ENCODE measurements at places on chromosomes 12 and 14.
A peak's percentile ranks its signal among the peaks of the same experiment; 100 is the strongest.

DNA sequence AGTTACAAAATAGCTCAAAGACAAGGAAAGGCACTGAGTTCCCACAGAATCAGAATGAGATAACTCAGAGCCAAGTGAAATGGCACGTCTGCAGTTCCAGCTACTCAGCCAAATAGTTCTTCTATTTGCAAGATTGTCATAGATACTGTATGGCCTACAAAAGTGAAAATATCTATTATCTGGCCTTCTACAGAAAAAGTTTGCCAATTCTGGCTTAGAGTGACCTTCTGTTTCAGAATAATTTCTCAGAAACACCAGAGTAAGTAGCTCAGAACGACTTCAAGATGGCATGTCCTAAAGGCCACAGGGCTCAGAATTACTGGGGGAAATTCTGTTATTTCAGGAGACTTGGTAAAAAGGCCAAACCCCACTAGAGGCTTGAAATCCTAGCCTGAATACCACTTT, 10.7 kb upstream of the RTRAF start:
- no peak for DNase-seq

GRCh38 chr14:100391724-100392123, 68.6 kb downstream of the SLC25A47 start:
- peak; percentile 79 for DNase-seq

DNA sequence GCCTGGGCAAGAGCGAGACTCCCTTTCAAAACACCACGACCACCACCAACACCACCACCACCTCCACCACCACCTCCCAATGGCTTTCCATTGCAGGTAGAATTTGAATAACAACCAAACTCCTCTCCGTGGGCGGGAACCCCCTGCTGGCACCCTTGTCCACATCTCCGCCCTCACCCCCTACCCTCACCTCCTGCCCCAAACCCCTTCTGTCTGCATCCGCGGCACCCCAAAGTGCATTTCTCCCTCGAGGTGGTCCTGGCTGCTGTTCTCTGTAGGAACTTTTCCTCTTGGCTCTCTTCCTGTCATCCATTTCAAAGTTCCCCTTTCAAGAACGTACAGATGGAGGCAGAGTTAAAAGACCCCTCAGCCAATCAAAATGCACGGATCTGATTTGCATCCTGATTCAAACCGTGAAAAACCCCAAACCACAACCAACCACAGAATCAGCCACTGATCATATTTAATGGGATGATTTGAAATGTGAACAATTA, 3.8 kb downstream of the SDSL start:
- DNase-seq: peak; percentile 8

DNA sequence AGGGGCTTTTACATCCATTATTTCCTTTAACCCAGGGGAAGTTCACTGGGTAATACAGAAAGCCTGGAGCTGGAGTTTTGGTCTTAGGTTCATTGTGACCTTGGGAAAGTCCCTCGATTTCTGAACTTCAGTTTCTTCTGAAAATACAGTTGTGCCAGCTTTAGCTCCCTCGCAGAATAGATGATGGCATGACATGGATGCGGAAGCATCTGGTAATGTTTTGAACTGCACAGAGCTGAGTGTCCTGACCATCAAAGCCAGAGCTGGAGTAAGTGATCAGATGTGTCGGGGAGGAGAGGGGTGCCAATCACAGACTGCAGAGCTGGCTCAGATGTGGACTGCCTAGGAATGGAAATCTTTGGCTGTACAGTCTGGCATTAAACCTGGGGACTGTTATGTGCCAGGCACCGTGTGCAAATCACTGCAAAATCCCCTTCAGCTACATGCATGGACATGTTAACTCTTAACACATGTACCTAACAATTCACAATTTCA, 180.9 kb downstream of the ETV6 start:
- DNase-seq: no peak

DNA sequence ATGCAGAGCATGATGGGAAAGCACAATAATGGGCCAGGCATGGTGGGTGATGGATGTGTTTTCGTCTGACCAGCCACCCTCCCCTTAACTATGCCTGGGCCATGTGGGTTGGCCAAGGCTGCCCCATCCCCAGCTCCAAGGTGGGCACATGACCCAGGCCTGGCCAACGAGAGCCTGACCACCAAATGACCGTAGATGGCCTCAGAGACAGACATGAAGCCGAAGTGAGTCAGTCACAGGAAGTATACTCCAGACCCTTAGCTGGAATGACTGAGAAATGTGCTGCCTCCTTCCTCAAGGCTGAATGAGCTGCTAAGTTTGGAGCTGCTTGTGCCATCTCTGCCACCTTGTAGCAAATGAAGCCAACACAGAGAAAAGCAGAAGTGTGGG, 233.6 kb downstream of the BCL11B start:
- DNase-seq: peak; percentile 78

GRCh38 chr14:103125098-103126070, 2.1 kb downstream of the TNFAIP2 start:
- no peak for DNase-seq

DNA sequence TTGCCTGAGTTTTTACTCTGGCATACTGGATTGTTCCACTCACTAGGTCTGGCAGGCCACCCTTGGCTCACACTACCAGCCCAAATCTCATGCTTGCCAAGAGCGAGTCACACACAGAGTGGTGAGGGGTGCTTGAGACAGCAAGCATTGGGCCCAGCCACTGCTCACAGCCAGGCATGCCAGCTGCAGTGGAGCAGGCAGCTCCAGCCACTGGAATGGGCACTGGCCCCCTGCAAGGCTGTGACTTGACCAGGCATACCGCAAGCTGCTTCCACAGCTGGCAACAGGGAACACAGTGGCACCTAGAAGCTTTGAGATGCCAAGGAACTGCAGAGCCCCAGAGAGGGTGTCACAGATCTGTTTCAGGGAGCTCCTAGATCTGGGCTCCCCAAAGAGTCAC, 488.5 kb downstream of the LRFN5 start:
- no peak for DNase-seq

DNA sequence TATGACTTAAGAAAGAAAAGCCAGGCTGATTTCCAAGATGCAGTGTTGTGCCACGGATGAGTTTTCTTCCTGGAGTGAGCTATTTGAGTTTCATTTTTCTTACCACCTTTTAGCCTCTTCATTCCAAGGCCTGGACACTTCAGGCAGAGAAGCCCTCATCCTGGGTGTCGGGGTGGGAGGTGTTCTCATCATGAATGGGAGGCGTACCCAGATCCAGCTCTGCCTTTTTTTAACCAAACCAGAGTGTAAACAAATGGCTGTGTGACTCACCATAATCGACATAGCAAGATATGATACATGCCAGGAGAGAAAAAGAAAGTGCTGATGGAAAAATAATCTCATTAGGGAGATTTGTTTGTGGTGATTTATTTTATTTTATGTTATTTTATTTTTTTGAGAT, 79.9 kb downstream of the ARF6 start:
- DNase-seq: peak; percentile 89

DNA sequence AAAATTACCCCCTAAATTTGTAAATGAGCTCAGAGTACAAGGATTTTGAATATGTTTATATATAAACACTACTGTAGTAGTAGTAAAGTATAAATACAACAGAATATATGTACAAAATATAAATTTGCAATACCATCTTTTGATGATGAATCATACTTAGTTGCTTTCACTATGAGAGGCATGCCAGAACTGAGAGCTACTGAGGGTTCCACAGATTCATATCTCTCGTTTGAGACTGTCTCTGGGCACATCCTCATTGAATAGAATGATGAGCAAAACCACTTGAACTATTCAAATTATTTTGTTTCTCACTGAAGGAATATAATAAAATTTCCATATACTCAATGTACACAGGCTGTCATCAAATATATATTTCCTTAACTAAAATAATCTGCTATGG, 417.6 kb downstream of the NAV3 start:
- DNase-seq: no peak

- no peak for DNase-seq
Measured at GRCh38 chr14:32514681-32515080, 185.6 kb downstream of the AKAP6 start.

DNA sequence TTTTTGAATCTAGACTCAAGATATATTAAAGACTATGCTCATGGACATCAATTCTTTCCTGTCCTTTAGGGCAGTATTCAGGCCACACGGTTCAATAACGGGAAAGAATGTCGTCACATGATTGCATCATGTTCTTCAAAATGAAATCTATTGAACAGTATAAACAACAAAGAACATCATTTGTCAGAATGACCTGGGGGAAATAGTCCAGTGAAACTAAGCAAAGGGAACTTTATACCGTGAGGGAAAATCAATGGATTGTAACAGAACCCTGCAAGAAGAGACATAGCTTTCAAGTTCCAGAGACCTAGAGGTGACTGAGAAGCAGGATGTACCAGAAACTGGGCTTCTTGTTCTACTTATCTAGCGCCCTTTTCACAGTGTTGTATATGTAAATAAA, 32.7 kb downstream of the FLRT2 start:
- no peak for DNase-seq

- no peak for DNase-seq
Measured at GRCh38 chr12:94082690-94083089, 65.7 kb upstream of the PLXNC1 start.

- DNase-seq: no peak
Measured at GRCh38 chr12:24770334-24770733, 178.6 kb downstream of the BCAT1 start.

GRCh38 chr14:66487164-66487563, 993 bp downstream of the CCDC196 start:
- no peak for DNase-seq
